ENCODE measurements at places on chromosomes 1 and 21.

DNA sequence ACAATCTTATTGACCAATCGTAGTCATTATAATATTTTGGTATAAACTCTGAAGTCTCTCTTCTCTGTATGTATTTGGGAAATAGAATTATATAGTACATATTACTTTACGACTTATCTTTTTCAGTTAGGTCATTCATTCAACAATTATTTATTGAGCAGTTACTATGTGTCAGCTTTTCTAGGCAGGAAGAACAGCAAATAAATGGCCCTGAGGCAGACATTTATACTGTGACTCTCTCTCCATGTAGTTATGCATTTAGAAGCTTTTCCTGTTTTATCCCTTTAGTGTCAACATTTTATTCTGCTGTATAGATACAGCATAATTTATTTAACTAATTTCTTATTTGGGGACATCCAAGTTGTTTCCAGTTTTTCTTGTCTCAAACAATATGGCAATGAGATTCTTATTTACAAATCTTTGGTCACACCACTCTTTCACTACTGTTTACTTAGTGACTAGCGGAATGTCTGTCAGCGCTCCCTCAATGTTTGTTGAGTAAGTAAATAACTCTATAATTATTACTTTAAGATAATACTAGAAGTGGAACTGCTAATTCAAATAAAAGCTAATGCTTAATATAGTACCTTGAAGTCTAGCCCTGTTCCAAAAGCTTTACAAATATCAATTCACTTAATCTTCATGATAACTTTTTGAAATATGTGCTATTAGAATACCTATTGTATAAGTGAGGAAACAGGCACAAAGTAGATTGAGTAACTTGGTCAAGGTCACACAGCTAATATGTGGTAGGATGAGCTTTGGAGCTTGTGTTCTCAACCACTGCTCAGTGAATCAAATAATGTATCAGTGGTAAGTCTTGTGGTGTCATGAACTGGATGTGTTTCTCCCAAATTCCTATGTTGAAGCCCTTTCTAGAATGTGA lies 465.6 kb downstream of the SIPA1L2 start:
- DNase-seq = no peak

DNA sequence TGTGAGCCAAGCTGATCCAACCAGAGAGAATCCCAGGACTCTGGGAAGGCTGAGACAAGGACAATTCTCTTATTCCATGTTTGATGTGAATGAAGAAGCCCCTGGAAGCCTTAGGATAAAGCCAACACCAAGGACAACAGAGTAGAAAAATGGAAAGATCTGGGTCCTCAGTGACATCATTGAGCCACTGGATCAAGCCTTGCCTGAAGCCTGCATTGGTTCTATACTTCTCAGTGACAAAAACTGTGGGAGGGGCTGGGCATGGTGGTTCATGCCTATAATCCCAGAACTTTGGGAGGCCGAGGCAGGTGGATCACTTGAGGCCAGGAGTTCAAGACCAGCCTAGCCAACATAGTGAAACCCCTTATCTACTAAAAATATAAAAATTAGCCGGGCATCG lies 15.6 kb downstream of the ARHGEF19 start:
- DNase-seq = no peak

DNA sequence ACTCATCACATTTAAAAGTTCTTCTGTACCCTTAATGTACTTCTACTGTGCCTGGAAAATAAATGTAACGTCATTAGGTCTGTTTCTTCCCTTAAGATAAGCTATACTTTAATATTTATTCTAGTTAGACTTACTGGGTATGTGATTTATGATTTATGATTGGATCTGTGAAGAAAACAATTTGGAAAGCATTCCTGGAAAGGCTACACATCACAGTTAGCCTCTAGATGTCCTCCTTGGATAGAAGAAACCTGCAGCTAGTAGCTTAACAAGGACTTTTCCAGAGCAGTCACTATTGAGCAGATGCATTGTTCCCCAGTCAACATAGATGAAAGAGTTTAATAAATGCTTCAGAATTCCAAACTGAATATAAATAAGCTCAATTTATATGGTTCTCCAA lies 22.2 kb upstream of the ABL2 start:
- DNase-seq = no peak

DNA sequence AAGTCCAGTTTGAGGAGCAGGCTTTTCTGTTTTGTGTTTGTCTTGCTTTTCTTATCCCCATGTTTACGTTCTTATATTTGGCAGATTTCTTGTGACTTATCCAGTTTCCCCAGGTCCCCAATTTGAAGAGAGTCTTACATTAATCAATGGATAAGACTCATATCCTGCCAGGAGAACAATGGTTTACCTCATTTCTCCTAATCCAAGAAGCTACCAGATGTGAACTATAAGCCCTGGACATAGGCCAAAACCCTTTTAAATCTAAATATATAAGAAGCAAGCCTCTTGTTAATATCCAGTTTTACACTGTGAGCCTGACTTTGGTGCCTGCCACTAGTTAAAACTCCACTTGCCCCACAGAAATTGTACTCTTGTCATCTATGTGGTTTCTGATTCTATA lies 15.1 kb upstream of the COP1 start:
- DNase-seq = no peak

DNA sequence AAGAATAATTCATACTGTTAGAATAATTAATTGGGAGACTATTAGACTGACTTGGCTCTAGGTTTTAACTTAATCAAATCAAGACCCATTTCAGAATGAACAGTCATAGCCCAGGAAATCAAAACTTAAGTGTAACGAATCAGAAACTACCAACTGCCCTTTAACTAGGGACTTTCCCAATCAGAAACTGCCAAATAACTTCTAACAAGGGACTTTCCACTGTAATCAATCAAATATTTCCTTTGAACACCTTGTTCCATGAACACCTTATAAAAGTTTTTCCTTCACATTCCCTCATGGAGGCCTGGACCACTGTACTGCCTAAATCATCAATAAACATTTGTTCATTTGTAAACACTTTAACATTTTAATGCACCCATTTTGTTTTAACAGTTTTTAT lies 1054.7 kb upstream of the TMPRSS15 start:
- no peak for DNase-seq

DNA sequence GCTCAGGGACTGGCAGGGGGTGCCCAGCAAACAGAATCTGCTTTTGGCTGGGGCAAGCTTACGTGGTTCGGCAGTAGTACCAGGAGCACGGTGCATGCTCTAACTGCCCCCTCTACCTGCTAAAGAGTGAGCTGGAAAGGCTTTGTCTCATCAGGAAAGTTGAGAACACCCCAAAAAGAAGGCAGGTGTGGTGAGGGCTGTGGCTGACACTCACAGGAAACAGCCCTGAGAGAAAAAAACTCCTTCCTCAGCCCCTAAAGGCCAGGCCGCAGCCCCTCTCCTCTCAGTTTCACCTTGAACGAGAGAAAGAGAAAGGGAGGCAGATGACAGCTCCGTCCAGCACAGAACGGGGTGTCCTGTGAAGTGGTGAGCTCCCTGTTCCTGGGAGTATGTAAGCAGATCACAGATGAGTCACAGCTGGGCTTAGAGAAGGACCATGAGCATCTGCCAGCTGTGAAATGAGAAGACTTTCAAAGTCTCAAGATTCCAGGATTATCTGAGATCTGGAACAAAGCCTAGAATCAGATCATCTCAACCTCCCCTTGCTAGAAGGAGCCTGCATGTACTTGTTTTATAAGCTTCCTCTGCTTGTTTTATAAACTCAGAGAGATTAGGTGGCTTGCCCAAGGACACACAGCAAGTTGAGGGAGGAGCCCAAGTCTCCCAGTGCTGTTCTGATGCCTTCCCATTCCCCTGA lies 13.4 kb downstream of the LAPTM5 start:
- DNase-seq = no peak

DNA sequence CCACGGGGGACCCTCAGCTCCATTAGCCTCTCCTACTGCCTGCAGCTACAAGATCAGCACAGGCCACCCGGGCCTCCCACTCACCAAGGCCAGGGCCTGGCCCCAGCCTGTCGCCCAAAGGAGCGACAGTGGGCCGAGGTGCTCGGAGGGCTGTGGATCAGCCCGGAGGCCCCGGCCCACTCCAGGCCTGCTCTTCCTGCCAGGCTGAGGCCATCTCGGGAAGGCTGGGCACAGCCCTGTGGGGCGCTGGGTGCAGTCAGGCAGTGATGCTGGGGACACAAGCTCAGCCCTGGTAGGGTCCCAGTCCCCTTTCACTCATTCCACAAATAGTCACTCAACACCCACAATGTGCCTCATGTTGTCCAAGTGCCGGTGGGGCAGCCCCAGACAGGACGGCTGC lies 58.8 kb downstream of the CASZ1 start:
- DNase-seq = no peak

- no peak for DNase-seq
These were observed 78.5 kb upstream of the KAZN start for GRCh38 chr1:14519976-14520375.

DNA sequence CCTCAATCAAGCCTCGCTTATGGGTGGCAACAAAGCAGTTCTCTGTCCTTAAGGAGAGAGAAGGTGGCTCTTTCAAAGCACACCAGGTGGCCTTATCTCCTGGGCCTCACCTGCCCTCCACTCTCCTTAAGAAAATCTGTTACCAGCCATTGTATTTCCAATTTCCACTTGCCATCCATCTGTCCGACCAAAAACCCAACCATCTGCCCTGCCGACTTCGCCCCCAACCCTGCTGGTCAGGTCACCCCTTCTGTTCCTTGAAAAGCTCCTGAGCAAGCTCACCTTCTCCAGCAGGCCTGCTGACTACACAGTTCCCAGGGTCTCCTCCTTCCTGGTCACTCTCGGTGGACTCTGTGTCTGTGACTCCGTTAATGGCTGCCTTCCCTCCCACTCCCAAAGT lies 619 bp upstream of the IGFN1 start:
- DNase-seq = no peak

- DNase-seq = no peak
These were observed 7.7 kb downstream of the ZBTB17 start for GRCh38 chr1:15968172-15968571.

DNA sequence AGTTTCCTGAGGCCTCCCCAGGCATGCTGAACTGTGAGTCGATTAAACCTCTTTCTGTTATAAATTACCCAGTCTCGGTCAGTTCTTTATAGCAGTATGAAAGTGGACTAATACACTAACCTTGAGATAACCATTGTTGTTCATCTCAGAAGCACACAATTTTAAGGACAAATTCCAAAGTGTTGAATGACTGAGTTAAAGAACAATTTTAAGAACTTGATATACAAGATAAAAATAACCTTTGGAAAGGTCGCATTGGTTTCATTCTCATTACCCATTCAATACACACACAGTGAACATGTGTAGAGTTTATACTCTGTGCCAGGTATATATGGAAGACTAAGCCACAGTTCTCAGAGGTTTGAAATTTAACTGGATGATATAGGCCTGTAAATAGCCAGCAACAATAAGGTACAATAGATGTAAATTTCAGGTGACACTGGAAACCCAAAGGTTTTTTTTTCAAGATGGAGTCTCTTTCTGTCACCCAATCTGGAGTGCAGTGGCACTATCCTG lies 19.1 kb upstream of the SRSF10 start:
- no peak for DNase-seq

- no peak for DNase-seq
These were observed 61.4 kb upstream of the HTR1D start for GRCh38 chr1:23278717-23279116.

- no peak for DNase-seq
These were observed 5.2 kb downstream of the IL6R start for GRCh38 chr1:154410185-154410827.

GRCh38 chr1:192518700-192519099 lies 56.9 kb upstream of the RGS1 start:
- no peak for DNase-seq

DNA sequence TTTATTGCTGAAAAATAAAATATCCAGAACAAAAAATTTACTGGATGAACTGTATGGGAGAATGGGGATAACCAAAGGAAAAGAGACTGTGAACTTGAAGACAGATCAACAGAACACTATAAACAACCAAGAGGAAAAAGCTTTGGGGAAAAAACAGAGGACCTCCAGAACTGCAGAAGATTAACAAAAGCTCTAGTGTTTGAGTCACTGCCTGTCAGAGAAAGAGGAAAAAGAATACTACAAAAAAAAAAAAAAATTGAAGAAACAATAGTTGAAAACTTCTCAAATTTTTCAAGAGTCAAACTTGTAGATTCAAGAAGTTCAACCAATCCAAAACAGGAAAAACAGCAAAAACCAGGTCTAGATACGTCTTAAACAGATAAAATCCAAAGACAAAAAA lies 44.3 kb downstream of the ARHGAP29 start:
- no peak for DNase-seq

DNA sequence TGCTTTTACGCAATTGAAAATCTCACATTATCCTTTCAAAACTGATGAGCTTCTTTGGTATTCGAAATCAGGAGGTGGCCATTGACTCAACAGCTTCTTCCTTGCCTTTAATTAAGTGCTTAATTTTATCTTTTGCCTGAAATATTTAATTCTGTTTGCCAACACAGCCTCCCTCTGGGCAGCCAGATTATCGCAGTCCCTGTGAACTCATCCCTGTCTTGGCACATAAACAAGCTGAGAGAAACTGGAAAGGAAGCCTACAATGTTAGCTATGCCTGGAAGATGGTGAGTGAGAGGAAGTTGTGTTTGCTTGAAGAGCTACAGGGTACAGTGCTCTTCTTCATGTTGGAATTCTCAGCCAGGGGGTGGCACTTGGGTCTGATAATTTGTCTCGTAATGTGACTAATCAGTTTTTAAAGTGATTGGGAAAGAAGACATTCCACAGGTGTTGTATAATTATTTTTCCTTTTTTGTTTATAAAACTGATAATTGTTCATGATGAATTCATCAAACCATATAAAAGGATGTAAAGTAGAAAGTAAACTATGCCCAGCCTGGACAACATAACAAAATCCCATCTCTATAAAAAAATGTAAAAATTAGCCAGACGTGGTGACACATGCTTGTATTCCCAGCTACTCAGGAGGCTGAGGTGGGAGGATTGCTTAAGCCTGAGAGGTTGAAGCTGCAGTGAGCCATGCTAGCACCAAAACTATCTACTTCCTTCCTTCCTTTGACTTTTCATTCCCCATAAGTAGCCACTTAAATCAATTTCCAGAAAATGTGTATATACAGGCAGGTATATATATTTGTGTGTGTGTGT lies 90.1 kb upstream of the RAVER2 start:
- no peak for DNase-seq

DNA sequence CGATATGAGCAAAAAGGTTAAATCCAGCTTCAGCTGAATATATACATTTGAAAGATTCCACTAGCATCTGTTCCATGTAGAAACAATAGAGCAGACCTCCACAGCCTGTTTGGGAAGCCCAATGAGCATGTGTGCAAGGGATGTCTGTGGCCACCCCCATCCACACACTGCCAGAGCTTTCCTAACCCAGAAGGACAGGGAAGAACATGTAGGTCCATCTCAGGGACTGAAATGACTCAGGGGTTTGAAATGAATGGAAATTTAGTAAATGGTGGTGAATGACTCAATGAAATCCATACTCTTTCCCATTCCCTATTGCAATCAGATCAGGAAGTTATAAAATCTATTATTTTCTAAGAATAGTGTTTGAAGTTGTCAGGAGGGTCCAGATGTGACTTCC lies 397.2 kb downstream of the DUSP10 start:
- no peak for DNase-seq

- DNase-seq = no peak
These were observed 10.4 kb downstream of the ARHGEF11 start for GRCh38 chr1:157035121-157035520.

- DNase-seq = no peak
These were observed 118.5 kb downstream of the ESRRG start for GRCh38 chr1:216604771-216605170.

- DNase-seq = no peak
These were observed 648.1 kb downstream of the PLPP3 start for GRCh38 chr1:55931081-55931940.
